ENCODE measurements at places on chromosomes 13 and 19.

DNA sequence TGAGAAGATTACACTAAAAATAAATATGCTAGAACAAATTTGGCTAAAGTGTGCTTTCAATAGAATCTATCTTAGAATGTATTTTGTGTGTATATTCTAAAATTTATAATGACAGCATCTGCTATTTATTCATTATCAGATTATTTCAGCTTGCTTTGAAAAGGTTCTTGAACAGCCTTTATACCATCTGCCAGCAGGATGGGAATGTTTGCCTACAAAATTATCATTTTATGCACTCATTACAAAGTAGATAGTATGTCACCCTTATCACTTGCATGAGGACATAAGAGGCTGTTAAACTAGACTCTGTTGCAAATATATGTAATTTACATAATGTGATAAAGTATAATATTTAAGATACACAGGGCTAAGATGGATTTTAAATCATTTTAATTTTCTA lies 1286.9 kb upstream of the PCDH20 start:
- no peak for DNase-seq

GRCh38 chr13:40129467-40129866 lies 474.0 kb downstream of the COG6 start:
- DNase-seq: no peak

DNA sequence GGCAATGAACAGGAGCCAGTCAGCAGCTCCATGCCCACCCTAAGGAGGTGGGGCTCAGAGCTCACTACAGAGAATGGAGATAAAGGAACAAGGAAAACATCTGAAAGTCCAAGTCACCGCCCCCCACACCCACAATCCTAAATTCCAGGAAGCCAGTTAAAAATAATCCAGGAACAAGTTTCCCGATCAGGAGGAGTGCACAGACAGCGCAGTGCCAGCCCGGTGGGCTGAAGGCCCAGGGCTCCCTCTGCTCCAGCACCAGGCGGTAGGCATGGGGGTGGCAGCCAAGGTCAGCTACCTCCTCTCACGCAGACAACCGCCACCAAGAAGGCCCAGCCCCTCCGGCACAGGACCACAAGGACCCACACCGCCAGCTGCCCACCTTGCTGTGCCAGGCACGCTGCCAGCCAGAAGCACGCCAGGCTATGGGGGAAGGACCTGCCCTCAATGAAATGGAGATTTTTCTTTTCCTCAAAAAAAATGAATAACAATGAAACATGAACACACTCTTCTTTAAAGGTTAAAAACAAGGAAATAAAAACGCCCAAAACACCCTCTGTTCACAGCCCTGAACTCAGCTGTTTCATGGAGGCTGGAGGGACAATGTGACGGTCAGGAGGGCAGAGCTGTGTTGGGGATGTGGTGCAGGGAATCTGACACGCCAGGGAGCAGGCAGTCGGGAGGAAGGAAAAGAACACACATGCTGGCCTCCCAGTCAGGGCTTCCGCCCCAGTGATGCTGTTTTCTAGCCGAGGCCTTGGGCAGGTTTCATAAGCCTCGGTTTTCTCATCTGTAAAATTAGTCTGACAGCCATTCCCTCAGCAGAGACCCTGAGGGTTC lies 11.0 kb downstream of the STK24 start:
- DNase-seq: no peak

GRCh38 chr19:29268721-29269393 lies 55.9 kb upstream of the UQCRFS1 start:
- DNase-seq: no peak

GRCh38 chr19:13097463-13098258 lies 5.0 kb downstream of the LYL1 start:
- no peak for DNase-seq

DNA sequence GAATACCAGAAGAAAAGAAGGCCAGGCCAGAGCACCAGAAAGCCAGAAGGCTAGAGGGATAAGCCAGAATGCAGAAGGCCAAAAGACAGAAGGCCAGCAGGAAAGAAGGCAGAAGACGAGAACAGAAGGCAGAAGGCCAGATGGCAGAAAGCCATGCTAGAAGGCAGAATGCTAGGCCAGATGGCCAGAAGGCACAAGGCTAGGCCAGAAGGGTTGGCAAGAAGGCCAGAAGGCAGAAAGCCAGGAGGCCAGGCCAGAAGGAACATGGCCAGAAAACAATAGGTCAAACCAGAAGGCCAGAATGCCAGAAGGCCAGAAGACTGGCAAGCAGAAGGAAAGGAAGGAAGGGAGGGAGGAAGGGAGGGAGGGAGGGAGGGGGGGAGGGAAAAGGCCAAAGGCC lies 188.8 kb downstream of the TUBA3C start:
- DNase-seq: no peak

DNA sequence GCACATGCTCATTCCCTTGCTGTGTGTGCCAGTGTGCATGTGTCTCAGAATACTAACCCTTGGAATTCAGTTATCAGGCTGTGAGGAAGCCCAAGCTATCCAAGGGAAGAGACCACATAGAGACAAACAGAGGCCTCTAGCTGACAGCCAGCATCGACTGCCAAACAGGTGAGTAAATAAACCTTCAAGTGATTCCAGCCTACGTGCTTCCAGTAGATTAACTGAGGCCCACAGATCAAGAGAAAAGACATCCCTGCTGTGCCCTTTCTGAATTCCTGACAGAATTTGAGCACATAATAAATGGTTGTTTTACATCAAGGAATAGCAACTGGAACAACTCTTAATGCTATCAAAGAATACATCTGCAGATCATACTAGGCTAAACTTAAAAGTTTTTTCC lies 17.5 kb downstream of the ZC3H13 start:
- no peak for DNase-seq

DNA sequence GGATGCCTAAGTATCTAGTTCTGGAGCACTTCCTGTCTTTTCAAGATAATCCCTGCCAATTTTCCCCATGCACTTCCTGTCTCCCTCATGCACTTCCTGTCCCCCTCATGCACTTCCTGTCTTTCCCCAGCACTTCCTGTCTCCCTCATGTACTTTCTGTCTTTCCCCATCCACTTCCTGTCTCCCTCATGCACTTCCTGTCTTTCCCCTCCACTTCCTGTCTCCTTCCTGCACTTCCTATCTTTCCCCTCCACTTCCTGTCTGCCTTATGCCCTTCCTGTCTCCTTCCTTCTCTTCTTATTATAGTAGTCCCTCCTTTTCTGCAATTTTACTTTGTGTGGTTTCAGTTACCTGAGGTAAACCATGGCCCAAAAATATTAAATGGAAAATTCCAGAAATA lies 3.0 kb upstream of the TNNT1 start:
- no peak for DNase-seq

DNA sequence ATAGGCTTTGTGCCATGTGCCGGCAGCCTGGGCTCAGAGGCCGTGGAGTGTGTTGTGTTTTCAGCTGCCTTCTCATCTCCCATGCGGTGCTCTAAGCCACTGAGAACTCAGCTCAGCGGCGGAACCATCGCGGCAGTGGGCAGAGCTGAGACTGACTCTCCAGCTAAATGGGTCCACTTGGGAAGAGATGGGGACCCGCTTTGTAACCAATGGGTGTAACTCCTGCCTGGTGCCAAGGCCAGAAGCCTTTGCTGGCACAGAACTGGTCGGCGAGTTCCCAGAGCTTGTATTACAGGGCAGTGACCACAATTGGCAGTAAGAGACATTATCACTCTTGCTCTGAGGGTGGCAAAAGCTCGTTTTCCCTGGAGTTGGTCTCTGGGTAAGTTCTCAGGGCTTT lies 183.0 kb downstream of the STK24 start:
- DNase-seq: no peak
